ENCODE measurements at places on chromosomes 6 and 20.

DNA sequence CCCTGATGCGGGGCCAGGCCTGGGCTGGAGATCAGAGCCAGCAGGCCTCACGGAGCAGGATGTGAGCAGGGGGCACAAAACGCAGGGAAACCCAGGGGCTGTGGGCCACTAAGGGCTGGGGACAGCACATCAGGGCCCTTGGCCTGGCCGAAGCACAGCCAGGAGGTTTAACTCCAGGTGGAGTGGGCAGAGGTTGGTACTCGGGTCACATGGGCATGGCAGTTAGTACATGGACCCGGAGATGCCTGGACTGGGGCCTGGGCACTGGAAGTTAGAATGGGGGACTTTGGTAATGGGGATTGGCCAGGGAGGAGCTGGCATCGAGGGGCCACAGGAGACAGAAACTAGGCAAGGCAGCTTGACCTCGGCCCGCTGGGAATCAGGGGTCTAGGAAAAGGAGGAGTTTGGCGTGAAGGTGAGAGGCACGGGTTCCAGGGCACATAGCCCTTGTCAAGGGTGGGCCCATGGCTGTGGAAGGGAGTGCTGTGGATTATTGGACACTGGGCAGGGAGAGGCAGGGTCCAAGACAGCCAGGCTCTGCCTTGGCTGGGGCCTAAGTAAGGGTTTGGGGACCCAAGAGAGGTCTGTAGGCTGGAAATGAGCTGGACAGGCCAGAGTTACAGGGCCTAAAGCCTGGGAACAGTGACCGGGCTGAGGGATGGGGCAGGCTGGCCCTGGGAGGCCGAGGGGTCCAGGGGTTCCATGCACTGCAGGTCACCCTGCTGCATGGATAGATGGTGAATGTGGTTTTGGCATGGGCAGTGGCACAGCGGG lies 41.6 kb upstream of the CD93 start:
- H3K4me3 ChIP-seq = no peak overlapping the region
- H3K27ac ChIP-seq = no peak overlapping the region
- no peaks in the 10 kb centered on the region for H3K36me3 ChIP-seq
- H3K4me1 ChIP-seq = no peaks in the 10 kb centered on the region

DNA sequence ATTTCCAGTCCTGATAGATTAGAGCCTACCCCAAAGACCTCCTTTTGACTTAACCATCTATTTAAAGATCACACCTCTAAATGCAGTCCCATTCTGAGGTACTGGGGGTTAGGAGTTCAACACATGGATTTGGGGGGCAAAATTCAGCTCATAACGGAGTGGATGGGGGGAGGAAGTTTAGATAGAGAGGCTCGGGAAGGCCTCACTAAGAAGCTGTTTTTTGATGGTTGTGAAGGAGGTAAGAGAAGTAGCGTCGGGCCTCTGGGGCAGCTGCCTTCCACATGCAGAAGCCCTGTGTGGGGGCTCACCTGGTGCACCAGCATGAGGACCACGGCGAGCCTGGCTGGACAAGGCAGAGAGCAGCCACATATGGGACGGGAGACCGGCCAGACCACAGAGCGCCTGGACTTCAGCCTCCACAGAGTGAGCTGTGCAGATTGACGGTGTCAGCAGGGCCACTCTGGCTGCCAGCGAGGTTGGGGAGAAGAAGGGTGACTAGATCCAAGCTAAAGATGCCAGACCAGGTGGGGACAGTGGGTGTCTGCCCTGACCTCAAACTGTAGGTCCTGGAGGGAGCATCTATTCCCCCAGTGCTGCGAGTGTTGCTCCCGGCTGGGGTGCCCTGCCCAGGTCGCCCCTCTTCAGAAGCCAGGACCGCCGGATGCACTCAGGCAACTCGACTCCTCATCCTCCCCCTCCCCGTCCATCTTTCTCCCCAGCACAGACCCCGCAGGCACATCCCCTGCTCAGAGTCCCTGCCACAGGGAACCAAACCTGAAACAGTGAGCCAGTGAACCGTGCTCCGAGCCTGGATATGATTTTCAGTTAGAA lies 5.1 kb upstream of the SYNJ2 start:
- no peak for DNase-seq
- H3K36me3 ChIP-seq = no peaks in the 10 kb centered on the region
- peaks cover 13% of the 10 kb centered on the region for H3K4me1 ChIP-seq
- H3K27ac ChIP-seq = no peak overlapping the region
- no peak overlapping the region for H3K4me3 ChIP-seq

DNA sequence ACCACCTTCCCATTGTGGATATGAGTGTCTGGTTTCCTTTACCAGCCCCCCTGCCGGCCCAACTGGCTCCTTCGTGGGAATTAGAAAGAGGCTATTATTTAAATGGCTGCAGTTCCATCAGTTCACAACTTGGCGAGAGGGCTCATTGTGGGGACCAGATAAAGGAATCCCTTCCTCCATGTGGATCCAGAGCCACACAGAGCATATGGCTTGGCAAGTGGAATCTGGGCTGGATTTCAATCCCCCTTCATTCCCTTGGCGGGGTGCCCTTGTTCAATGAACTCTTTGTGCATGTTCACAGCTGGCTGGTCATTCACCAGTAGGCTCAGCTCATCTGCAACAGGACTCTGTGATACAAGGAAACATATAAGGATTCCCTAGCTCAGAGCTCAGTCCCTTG lies 140.6 kb downstream of the OPN5 start:
- no peaks in the 10 kb centered on the region for H3K4me1 ChIP-seq
- H3K4me3 ChIP-seq = no peak overlapping the region
- DNase-seq = no peak
- H3K27me3 ChIP-seq = no peaks in the 10 kb centered on the region
- H3K27ac ChIP-seq = no peak overlapping the region

DNA sequence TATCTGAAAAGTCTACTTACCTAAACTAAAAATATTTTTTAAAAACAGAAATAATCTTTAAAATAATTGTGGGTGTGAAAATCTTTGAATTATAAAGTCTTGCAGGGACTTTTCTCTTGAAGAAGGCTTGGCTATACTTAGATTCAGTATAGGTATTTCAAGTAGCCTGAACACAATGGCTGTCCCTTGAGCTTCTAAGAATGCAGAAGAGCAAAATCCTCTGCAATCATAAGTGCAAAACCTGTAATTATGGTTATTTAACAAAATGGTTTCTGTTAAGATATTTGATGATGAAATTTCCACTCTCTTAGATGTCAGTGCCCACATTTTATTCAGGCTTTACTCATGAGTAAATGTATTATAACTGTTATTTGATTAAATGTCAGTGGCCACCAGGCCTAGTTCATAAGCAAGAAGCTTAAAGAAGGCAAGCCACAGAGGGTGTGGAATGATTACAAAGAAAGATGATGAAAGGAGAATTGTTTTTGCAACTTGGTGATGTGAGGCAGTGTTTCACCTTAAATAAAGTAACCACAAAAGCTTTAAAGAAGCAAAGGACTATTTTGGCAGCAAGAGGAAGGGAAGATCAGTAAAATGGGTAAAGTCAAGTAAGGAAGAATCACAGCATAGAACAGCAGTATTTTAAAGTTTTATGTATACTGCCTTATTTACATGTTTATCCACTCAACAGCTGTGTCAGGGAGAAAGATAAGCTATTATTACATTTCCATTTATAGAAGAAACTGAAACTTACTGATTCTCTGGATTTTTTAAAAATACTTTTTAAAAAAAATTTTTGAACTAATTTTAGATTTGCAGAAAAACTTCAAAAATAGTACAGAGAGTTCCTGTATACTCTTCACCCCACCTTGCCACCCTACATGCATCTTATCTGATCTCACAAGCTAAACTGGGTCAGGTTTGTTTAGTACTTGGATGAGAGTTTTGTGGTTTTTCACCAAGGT lies 351.2 kb upstream of the RUNX2 start:
- H3K36me3 ChIP-seq = peaks cover 3% of the 10 kb centered on the region
- no peaks in the 10 kb centered on the region for H3K27me3 ChIP-seq
- H3K27ac ChIP-seq = no peak overlapping the region
- no peak for DNase-seq
- H3K4me1 ChIP-seq = peaks cover 3% of the 10 kb centered on the region

GRCh38 chr20:62210496-62210855 lies 9.6 kb downstream of the HRH3 start:
- peaks cover 14% of the 10 kb centered on the region for H3K27me3 ChIP-seq
- no peaks in the 10 kb centered on the region for H3K4me1 ChIP-seq
- H3K4me3 ChIP-seq = no peak overlapping the region
- no peaks in the 10 kb centered on the region for H3K36me3 ChIP-seq
- no peak overlapping the region for H3K27ac ChIP-seq
- no peak for DNase-seq

DNA sequence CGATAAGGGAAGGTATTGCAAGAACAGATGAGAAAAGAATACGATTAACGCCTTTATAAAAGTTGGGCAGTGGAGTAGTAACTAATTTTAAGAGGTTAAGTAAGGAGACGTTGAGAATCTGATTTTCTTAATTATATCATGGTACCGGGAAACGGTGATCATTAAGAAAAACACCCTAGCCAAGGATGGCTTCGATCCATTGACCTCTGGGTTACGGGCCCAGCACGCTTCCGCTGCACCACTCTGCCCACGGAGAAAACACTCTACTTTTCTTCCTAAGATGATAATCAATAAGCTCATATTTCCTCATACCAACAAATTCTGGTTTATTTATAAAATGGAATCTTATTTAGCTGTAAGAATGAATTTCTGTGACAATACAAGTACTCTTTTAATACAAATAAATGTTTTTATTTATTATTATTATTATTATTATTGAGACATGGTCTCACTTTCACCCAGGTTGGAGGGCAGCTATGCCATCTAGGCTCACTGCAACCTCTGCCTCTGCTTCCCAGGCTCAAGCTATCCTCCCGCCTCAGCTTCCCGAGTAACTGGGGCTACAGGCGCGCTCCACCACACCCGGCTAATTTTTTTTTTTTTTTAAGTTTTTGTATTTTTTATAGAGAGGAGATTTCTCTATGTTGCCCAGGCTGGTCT lies 8.3 kb downstream of the POM121L2 start:
- H3K27me3 ChIP-seq = peaks cover 65% of the 10 kb centered on the region
- no peaks in the 10 kb centered on the region for H3K4me1 ChIP-seq
- H3K27ac ChIP-seq = no peak overlapping the region
- H3K36me3 ChIP-seq = peaks cover 1% of the 10 kb centered on the region

GRCh38 chr20:23412026-23412425 lies 9.3 kb downstream of the NAPB start:
- no peak for DNase-seq
- no peak overlapping the region for H3K27ac ChIP-seq
- peaks cover 23% of the 10 kb centered on the region for H3K4me1 ChIP-seq
- H3K4me3 ChIP-seq = no peak overlapping the region
- no peaks in the 10 kb centered on the region for H3K36me3 ChIP-seq

- no peak overlapping the region for H3K4me3 ChIP-seq
- H3K4me1 ChIP-seq = no peaks in the 10 kb centered on the region
- H3K27ac ChIP-seq = no peak overlapping the region
- DNase-seq = no peak
- no peaks in the 10 kb centered on the region for H3K27me3 ChIP-seq
These were observed 17.3 kb downstream of the ERGIC3 start for GRCh38 chr20:35559042-35559693.

DNA sequence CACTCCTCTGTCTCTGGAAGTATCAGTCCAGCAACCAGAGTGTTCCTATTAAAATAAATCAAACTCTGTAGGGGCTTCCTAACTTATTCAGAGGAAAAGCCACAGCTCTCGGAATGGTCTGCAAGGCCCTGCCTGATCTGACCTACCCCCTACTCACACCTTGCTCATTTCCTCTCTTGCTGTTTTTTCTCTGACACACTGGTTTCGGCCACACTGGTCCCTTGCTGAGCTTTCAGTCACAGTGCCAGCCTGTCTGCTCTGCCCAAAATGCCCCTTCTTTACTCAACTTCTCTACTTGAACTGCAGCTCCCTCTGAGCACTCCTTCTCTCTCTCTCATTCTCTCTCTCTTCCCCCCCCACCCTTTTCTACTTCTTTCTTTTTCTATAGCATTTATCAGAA lies 430.2 kb downstream of the UTRN start:
- H3K27ac ChIP-seq = no peak overlapping the region
- H3K4me1 ChIP-seq = no peaks in the 10 kb centered on the region
- H3K27me3 ChIP-seq = no peaks in the 10 kb centered on the region
- H3K4me3 ChIP-seq = no peak overlapping the region

- H3K4me3 ChIP-seq = no peak overlapping the region
- no peaks in the 10 kb centered on the region for H3K4me1 ChIP-seq
- peaks cover 2% of the 10 kb centered on the region for H3K27me3 ChIP-seq
- no peak overlapping the region for H3K27ac ChIP-seq
- DNase-seq = no peak
- H3K36me3 ChIP-seq = no peaks in the 10 kb centered on the region
These were observed 20.7 kb upstream of the PKHD1 start for GRCh38 chr6:52108128-52108527.

GRCh38 chr6:68718385-68719073 lies 83.4 kb downstream of the ADGRB3 start:
- H3K4me1 ChIP-seq = no peaks in the 10 kb centered on the region
- H3K27ac ChIP-seq = no peak overlapping the region
- no peaks in the 10 kb centered on the region for H3K27me3 ChIP-seq
- H3K36me3 ChIP-seq = no peaks in the 10 kb centered on the region
- DNase-seq = no peak

GRCh38 chr6:37657112-37657886 lies 40.4 kb downstream of the MDGA1 start:
- no peaks in the 10 kb centered on the region for H3K4me1 ChIP-seq
- H3K36me3 ChIP-seq = peaks cover 17% of the 10 kb centered on the region
- H3K27me3 ChIP-seq = no peaks in the 10 kb centered on the region
- H3K27ac ChIP-seq = no peak overlapping the region
- H3K4me3 ChIP-seq = no peak overlapping the region

DNA sequence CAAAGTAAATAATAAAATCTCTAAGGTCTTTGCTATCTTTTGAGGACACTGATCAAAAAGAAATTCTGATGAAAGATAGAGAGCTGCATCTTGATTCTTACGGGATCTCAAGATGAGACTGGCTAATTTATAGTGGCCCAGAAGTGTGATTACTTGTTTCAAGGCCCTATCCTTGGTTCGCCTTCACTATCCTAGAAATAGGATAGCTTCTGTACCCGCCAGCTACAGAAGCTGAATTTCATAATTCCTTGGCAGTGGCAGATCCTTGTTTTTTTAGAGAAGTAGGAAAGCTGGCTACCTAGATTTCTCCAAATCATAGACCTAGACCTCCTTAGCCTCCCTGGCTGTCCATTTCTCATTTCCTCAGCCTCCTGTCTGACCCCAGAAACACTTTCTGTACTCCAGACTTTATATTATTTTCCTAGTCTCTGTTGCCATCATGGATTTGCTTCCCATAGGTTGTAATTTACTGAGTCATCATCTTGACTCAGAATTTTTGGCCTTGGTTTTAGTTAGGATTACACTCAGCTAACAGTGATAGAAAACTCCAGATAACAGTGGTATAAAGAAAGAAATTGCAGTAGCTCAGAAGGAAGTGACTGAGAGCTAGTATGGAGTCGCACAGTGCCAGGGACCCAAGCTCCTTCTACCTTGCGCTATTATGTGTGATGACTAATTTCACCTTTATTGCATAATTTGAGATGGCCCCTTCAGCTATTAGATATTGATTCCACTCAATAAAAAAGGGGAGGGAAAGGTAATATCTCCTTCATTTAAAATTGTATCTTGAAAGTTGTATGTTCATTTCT lies 27.7 kb downstream of the PHF3 start:
- no peaks in the 10 kb centered on the region for H3K27me3 ChIP-seq
- H3K4me3 ChIP-seq = no peak overlapping the region
- peaks cover 11% of the 10 kb centered on the region for H3K36me3 ChIP-seq
- H3K4me1 ChIP-seq = peaks cover 68% of the 10 kb centered on the region
- no peak for DNase-seq

All from activated B cell treated with CpG ODN at 0.5 μM for 24 hours (primary cell).